ENCODE measurements at places on chromosomes 13 and 19.

DNA sequence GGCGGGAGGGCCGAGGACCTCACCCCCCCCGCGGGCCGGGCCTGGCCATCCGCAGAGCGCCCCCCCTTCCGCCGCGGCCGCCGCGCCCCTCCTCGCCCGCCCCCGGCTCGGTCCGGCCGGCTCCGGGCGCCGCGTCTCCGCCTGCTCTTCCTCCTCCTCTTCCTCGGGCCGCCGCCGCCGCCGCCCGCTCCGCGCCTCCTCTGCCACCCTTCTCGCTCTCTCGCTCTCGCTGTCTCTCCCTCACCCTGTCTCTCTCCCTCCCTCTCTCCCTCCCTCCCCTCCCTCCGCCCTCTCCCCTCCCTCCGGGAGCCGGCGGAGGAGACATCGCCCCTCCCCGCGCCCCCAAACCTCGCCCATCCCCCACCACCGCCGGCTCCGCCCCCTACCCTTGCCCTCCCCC is at the start of gene SHANK1:
Gene SHANK1, minus strand, starts transcription at position 237 of the 400 bp plus-strand sequence. CDS start 2,883 bp downstream, outside the sequence.
- no peak for DNase-seq

DNA sequence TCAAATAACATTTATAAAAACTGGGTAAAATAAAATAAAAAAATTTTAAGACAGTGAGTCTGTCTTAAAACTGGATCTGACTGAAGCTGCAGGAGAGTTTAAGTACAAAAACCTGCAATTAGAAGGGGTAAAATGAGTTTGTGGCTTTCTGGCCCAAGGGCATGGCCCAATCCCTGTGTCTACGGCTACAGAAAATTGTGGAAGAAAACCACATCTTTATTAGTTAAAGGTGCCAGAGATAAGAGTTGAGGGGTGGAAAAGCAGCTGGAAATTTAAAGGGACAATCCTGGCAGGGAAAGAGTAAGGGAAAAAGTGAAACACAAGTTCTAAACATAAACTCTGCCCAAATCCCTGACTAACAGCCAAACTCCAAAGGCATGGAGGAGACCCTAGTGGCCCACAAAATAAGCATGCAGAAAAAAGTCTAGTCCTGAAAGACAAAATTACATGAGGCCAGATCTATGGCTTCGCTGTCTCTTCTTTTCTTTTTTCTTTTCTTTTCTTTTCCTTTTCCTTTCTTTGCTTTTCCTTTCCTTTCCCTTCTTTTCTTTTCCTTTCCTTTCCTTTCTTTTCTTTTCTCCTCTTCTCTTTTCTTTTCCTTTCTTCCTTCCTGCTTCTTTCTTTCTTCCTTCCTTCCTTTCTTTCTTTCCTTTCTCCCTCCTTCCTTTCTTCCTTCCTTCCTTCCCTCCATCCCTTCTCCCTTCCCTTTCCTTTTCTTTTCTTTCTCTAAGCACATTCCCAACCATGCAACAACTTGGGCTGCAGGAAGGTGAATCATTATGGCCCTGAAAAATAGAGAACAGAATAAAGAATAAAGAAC is 23.5 kb upstream of the DLEU7 start:
- no peak for DNase-seq

DNA sequence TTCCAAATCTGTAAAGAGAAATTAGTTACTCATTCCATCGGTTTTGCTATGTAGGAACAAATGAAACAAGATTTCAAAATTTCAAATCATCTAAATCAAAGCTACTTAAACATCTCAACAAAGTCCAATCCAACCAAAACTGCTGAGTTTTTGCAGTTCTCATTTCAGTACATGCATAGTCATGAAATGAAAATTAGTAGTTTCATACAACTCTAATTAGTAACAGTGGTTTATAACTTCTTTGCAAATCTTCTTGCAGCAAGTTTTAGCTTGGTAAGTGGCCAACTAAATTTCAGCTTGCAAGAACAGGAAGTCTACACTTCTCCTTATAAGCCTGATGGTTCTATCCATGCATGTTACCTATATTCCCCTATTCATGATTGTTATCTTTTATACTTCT is 75.6 kb downstream of the SPRY2 start:
- no peak for DNase-seq

- DNase-seq: no peak
Observed at GRCh38 chr19:47529018-47529742, 14.3 kb upstream of the NAPA start.

- no peak for DNase-seq
Observed at GRCh38 chr13:49113526-49114286, 106.4 kb upstream of the MLNR start.

GRCh38 chr13:66218583-66218982 is 1011.6 kb downstream of the PCDH9 start:
- DNase-seq: no peak

DNA sequence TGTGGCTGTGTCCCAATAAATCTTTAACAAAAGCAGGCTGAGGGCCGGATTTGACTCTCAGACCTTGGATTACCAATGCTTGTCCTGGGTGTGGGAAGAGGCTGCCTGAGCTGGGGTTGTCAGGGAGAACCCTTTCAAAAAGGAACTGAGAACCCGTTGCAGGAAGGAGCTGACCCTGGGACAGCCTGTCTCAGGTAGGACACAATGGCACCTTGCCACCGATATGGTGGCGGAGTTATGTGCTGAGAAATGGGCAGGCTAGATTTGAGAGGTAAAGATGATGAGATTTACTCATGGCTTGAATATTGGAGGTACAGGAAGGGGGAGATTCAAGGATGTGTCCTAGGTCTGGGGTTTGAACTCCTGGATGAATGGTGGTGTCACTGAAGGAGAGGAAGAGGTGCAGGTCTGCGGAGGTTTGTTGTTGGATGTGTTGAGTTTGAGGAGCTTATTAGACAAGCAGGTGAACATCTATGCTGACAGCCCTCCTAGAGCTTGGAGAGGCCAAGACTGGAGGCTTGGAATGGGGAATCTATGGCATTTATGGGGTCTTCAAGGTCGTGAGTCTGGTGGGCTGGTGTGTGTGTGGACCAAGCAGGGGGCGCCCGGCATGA is 7.2 kb downstream of the PLEKHF1 start:
- DNase-seq: no peak

- DNase-seq: no peak
Observed at GRCh38 chr13:58994777-58995176, 1169.0 kb downstream of the DIAPH3 start.

- DNase-seq: no peak
Observed at GRCh38 chr13:25929816-25930215, 122.0 kb downstream of the SHISA2 start.

GRCh38 chr13:112231451-112232083 is 144.6 kb upstream of the SPACA7 start:
- DNase-seq: no peak

- DNase-seq: no peak
Observed at GRCh38 chr13:101916108-101916774, 463.8 kb downstream of the ITGBL1 start.

- no peak for DNase-seq
Observed at GRCh38 chr19:48946463-48947257, 8.0 kb upstream of the BAX start.

DNA sequence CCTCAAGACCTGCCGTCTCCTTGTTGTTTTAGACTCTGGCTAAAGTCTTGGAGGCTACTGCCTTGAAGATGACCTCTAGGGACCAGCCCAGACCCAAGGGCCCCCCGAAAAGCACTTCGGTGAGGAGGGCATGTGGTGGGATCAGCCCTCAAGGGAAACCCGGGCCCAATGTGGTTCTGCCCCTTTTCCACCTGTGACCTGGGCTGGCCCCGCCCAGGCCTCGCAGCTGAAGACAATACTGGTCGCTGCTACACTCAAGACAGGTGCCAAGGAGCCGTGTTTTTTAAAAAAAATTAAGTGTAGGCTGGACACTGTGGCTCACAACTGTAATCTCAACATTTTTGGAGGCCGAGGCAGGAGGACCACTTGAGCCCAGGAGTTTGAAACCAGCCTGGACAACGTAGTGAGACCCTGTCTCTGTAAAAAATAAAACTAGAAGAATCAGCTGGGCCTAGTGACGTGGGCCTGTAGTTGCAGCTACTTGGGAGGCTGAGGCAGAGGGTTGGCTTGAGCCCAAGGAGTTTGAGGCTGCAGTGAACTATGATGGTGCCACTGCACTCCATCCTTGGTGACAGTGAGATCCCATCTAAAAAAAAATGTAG is 903 bp downstream of the TLE6 start:
- DNase-seq: no peak

DNA sequence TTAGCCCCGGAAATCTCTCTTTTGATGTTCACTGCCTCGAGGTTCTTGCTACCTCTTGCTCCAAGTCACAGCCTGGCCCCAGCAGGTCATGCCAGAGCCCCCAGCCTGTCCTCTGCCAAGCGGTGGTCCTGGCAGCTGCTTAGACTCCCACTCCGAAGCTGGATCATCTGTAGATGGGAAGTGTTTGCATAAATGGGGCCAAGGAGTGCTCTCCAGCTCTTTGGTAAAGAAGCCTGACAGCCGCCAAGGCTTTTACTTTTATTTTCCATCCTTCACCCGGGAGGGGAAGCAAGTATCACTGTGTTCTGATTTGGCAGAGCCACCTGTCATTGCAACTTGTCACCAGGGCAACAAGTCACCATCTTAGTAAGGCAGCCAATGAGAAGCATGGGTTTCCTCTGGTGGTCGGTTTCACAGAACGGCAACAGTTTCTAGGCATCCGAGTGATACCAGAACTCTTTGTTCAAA is 10.6 kb upstream of the RETN start:
- DNase-seq: no peak

- no peak for DNase-seq
Observed at GRCh38 chr13:71632721-71633120, 234.3 kb downstream of the DACH1 start.

GRCh38 chr19:11639245-11639601 is 41.9 kb downstream of the ZNF627 start:
- no peak for DNase-seq

DNA sequence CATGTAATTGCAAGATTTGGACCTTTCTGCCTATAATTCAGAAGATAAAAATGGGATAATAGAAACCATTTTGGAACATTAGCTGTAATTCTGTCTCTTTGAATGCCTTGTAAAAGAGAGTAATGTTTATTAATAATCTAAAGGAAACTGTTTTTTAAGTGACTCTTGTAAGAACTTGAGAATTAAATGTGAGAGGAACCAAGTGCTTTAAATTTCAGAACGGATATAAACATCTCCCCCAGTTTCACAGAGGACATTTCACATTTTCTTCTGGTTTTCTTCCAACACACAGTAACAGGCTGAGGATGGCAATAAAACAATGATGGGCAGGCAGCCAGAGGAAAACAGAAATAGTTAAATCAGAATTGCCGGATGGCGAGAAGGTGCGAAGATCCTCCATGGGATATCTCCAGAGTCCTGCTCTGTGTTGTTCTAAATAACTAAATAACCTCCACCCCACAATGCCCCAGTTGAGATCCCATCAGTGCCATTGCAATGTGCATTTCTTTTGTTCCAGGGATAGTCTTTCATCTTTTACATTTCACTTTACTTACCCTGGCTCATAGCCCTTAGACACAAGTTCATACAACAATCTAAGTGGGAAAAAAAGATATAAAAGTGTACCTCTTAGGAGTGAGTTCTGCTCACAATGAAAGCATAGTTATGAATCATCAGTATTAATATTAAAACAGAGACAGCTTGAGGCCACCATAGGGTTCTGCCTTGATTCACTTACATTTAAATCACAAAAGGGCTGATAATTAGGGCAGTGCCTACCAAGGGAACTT is 73.3 kb downstream of the TNFRSF19 start:
- DNase-seq: no peak

DNA sequence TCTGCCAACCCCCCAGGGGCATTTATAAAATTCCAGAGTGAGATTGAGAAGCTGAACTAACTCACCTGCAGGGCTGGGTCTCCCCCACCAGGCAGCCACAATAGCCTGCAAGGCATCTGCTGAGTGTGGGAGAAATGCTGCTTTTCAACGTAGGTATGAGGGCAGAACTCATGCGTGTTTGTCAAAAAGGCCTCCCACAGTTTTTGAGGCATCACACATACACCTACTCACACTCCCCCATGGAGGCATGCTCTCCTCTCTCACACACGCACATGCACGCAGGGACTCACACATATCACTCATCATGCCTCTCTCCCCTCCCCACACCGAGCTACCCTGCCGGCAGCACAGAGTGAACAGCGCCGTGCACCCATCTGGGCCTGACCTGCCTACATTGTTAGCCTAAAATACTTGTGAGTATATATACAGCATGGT is 390.5 kb downstream of the FGF9 start:
- peak; percentile 36 for DNase-seq

- DNase-seq: peak; percentile 21
Observed at GRCh38 chr19:16051254-16052025, 24.9 kb upstream of the TPM4 start.

GRCh38 chr13:75092143-75092542 is 389.8 kb downstream of the TBC1D4 start:
- DNase-seq: no peak

GRCh38 chr13:80341101-80341755 is at the start of gene SPRY2:
Gene SPRY2 (minus strand): TSS chr13:80341126. CDS start chr13:80337705, 3,421 bp downstream.
- DNase-seq: no peak

DNA sequence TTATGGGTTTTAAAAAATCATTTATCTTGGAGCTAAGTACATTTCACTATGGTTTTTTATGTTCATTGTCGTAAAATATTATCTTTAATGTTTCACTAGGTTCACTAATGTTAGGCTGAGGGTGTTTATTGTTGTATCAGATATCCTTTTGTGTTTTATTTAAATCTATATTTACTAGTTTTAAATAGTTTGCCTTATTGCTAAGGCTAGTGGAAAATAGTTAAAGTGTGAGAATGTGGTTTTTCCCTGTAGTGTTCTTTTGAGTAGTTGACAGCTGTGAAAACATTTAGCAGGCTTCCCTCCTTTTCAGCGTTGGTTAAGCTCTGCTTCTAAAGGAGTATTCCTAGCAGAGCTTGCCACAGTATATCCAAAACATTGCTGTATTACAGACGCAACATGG is 139.0 kb downstream of the TM9SF2 start:
- no peak for DNase-seq

Measured in stimulated activated CD4-positive, alpha-beta T cell treated with anti-CD3 and anti-CD28 coated beads, Interleukin-12 subunit alpha, Interleukin-12 subunit beta, amount 100 ng/mL, for 48 hours (primary cell).